ENCODE measurements at places on chromosomes 3 and 15. TPM values are rescaled to one million over a fixed set of nuclear protein-coding genes. Genes with fewer than 3 reads are reported as not detected.

DNA sequence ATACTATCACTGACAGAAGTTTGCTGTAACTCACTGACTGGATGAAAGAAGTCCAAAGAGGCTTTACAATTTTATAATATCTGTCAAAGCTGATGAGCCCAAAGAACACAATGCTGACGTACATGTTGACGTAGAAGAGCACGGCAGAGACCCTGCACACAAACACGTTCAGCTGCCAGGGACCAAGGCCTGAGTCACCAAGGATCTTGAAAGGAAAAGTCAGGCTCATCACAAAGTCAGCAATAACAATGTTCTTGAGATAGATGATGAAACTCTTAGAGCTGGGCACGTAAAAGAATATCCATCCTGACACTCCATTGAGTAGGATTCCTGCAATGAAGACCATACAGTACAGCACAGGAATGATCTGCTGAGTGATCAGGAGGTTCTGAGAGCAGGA is 10.9 kb upstream of the GPR171 start:
- H3K4me3 ChIP-seq: no peak overlapping the region
- H3K27me3 ChIP-seq: no peaks in the 10 kb centered on the region

DNA sequence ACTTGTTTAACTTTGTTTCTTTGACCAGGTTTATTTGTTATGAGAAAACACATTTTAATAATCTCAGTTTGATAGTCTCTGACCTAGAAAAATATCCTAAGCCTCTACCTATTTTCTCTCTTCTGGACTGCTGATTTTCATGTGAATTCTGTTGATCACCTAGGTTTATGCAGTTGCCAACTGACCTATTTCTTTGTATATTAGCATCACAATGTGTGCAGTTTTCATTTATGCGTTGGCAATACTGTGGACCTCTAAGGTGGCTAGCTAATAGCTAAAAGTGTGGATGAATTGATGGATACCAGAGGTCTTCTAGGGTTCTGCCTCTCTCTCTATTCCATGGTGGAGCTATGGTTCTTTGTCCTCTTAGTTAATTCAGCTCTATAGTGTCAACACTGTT is 72.1 kb downstream of the LRRC49 start:
- H3K27ac ChIP-seq: no peak overlapping the region
- no peak for DNase-seq
- H3K4me3 ChIP-seq: no peak overlapping the region
- H3K4me1 ChIP-seq: peaks cover 15% of the 10 kb centered on the region

The PGBD4 gene
- total RNA-seq: 1.6 TPM

DNA sequence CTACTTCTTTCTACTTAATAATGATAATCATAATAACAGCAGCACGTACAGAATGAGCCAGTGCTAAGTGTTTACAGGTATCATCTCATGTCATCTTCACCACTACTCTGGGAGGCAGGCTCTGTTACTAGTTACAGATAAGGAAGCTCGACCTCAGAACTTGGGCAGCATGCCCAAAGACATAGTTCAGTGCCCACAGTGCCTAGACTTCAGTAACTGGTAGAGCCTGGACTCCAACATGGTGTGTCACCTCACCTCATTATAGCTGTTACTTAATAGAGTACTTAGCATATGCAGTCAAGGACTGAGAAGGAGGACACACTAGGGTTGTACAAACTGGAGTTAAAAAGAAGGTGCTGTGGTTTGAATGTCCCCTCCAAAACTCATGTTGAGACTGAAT is 7.6 kb downstream of the GADL1 start:
- DNase-seq: no peak
- H3K4me1 ChIP-seq: no peaks in the 10 kb centered on the region
- H3K27ac ChIP-seq: no peak overlapping the region
- no peak overlapping the region for H3K4me3 ChIP-seq
- H3K27me3 ChIP-seq: peaks cover 7% of the 10 kb centered on the region

Measured in HFFc6 (cell line).